Brain pericyte (primary cell): ENCODE measurements at places on chromosomes 7 and 10.

GRCh38 chr10:130742941-130743675 is 568.4 kb downstream of the TCERG1L start:
- DNase-seq = no peak

GRCh38 chr10:35950226-35950625 is 308.1 kb upstream of the FZD8 start:
- DNase-seq = no peak

DNA sequence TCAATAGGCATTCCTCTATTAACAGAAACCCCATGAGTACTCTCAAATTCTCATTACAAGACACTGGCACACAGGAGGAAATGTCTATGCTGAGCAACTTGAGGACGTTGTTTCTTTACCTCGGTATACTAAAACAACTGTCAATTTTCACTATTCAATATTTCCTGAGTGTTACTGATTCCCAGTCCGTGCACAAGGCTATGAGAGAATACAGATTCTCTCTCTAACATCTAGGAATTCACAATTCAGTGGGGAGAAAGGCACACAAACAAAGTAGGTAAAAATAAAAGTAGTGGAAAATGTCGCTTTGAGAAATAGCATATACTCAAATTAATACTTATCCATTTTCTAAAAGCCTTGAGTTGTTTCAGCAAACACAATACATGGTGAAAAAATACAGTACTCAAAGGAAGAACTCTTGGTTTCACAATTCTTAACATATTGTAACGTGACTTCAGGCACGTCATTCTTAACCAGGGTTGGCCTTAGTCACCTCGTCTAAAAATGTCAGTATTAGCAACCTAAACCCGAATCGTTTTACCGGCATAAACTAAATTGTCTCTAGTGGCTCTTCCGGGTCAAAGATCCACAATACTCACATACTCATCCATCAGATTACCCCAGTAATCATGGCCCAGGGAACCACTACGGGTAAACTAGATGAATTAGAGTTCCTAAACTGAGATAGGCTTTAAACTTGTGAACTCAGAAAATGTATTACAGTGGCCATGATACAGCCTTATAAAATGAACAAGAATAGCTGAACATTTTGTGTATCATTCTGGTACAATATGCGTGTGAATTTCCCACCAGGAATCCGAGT is 1.5 kb downstream of the IPMK start:
- no peak for DNase-seq

DNA sequence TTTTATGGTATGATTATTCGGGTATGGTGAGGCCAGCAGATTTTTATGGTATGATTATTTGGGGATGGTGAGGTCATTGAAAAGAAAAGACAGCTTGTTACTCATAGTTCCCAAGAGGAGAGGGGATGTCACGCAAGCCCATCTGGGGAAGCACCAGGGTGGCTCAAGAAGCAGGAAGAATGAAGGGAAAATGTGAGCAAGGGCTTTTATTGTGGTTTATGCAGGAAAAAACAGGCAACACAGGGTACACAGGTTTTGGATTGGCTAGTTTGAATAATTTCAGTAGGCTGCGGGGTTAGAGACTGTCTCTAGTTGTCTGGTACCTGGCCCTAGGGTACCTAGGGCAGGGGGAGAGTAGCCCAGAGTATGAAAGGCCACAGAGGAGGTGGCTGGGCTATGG is 26.8 kb upstream of the DGKI start:
- DNase-seq = peak; percentile 60

DNA sequence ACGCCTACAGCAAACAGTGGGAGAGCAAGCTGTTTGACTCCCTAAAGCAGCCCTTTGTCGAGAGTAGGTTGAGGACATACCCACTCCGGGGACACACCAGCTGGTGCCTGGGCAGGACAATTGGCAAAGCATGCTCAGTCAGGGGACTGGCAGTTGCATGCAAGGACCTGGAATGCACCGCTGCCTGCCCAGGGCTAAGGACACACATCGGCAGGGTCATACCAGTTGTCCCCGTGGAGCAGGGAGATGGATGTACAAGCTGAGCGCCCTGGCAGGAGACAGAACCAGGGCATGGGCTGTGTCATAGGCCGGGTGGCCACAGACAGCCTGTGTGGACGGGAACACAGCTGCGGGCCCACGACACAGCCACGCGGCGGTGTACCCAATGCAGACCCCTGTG is 18.3 kb upstream of the ELN start:
- no peak for DNase-seq

- DNase-seq = no peak
Measured at GRCh38 chr7:116632384-116632783, 39.6 kb upstream of the MET start.

DNA sequence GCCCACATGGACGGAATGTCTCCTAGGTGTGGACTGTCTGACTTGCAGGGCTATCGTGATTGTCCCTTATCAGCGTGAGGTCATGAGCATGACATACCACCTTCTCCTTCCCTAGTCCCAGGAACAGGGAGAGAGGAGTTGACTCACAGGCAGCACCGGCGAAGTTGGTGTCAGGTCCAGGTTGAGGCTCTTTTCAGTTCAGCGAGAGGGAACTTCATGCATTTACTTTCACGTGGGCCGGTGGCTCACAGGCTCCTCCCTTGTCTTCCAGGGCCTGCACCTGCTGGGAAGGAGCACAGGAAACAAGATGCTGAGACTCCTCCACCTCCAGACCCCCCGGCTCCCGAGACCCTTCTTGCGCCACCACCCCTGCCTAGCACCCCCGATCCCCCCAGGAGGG is 46.1 kb downstream of the PROSER2 start:
- DNase-seq = no peak

GRCh38 chr7:99504281-99504602 is 220 bp upstream of the ZKSCAN5 start:
- no peak for DNase-seq

DNA sequence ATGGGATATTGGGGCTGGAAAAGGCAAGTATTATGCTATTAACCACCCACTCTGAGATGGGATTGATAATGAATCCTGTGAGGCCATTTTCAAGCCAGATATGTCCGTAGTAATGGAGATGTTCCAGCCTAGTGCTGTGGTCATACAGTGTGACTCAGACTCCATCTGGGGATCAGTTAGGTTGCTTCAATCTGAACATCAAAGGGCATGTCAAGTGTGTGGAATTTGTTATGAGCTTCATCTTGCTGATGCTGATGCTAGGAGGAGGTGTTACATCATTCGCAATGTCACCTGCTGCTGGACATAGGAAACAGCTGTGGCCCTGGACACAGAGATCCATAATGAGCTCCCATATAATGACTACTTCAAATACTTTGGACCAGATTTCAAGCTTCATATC is 144.7 kb downstream of the PLCE1 start:
- no peak for DNase-seq
